ENCODE measurements at places on chromosomes 16 and 17.

GRCh38 chr17:44221862-44222111 lies 2.3 kb upstream of the UBTF start:
- no peak for DNase-seq

DNA sequence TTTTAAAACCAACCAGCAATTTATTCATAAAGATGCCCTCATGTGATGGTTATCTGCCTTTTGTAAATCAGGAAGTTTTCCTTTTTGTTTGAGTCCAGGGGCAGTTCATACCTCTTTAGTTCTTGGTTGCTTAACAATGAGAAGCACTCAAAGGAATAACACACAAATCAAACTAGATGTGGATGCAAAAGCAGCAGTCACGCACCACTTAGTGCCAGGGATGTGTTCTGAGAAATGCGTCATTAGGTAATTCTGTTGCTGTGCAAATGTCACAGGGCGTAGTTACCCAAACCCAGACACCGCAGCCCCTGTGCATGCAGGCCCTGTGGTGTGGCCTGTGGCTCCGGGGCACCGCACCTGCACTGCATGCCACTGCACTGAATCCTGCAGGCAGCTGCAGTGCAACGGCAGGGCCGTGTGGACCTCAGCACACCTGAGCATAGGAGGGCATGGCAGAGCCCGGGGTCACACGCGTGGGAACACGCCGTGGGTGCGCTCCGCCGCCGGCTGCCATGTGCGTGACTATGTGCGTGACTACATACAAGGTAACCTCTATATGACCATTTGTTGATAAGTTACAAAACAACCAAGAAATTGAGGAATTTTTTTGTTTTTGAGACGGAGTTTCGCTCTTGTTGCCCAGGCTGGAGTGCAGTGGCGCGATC lies 39.6 kb downstream of the PKD1 start:
- DNase-seq: no peak

- DNase-seq: no peak
Observed at GRCh38 chr16:72442385-72443158, 270.6 kb upstream of the PMFBP1 start.

- DNase-seq: no peak
Observed at GRCh38 chr17:17176341-17176740, 29.8 kb downstream of the PLD6 start.

- DNase-seq: no peak
Observed at GRCh38 chr16:22813948-22814710, at the start of gene HS3ST2. HS3ST2 (plus strand) TSS chr16:22814162; CDS start chr16:22814611, 449 bp downstream.

- no peak for DNase-seq
Observed at GRCh38 chr16:61611847-61612491, 424.3 kb downstream of the CDH8 start.

Data from fibroblast of skin of left biceps (primary cell).